PC-9 (cell line): ENCODE measurements at places on chromosomes 16 and 17.

DNA sequence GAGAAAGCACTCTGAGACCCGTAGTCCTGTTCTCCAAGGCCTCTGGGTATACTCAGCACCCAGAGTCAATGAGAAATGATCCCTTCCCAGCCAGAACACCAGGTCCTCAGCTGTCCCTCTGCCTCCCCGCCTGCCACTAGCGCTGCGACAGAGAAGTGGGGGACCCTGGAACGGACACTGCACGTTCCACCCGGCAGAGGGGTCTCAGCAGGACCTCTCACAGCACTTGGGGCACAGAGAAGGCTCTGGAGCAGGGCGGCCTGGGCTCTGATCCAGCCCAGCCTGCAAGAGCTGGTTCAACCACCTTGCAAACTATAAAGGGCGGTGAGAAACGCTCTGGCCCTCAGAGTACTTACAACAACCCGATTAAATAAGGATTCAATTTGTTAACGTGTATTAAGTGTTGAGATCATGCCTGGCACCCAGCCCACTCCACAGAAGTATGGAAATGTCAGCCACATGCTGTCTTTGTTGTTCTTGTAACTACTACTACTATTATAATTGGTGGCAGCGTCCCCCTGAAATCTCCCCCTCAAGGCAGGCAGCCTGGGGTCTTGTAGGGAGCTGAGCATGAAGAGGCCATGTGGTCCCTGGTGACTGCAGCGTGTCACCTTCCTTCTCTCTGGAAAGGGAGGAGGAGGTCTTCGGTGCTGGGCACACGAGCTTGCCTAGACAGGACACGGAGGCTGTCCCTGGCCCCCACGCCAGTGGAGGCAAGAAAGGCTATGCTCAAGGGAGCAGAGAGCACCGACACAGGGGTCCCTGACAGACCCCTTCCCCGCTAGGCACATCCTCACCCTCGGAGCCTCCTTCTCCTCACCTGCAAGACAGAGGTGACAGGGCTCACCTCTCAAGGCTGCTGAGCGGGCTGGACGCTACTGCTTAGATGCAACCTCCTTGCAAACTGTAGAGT, 2.4 kb downstream of the OSGIN1 start:
- H3K4me3 ChIP-seq: no peak overlapping the region; the same call in 1 of the 2 replicates
- peaks cover 22% of the 10 kb centered on the region for H3K4me1 ChIP-seq
- no peak overlapping the region for H3K27ac ChIP-seq
- 0 out of 2 replicates have a peak, but pooled peaks cover 6% of the 10 kb centered on the region for H3K36me3 ChIP-seq

DNA sequence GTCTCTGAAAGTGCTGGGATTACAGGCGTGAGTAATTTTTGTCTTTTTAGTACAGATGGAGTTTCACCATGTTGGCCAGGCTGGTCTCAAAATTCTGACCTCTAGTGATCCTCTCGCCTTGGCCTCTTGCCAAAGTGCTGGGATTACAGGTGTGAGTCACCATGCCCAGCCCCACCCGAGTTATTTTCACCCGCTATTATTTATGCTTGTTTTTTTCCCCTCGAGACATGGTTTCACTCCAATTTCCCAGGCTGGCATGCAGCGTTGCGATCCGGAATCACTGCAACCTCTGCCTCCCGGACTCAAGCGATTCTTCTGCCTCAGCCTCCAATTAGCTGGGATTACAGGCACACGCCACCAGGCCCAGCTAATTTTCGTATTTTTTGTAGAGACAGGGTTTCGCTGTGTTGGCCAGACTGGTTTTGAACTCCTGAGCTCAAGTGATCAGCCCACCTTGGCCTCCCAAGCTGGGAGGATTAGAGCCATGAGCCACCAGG, 9.2 kb downstream of the RPL23 start:
- no peaks in the 10 kb centered on the region for H3K27me3 ChIP-seq
- DNase-seq: peak; percentile 68
- H3K4me1 ChIP-seq: peaks cover 18% of the 10 kb centered on the region
- H3K27ac ChIP-seq: peak overlapping the region; percentile 78

DNA sequence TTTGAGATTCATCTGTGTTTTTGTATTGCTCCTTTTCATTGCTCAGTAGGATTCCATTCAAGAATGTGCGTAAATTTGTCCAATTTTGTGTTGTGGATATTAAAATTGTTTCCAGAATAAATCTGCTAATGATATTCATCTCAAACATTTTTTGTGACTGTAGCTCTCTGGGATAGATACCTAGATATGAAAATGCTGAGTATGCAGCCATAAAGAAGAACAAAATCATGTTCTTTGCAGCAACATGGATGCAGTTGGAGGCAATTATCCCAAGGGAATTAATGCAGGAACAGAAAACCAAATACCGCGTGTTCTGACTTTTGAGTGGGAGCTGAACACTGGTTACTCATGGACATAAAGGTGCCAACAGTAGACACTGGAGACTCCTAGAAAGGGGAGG, 40.2 kb upstream of the ATF7IP2 start:
- no peak overlapping the region for H3K27ac ChIP-seq
- DNase-seq: no peak
- H3K36me3 ChIP-seq: no peaks in the 10 kb centered on the region
- peaks cover 19% of the 10 kb centered on the region for H3K27me3 ChIP-seq
- no peak overlapping the region for H3K4me3 ChIP-seq

GRCh38 chr16:26344976-26345375, 653.2 kb downstream of the HS3ST4 start:
- H3K36me3 ChIP-seq: no peaks in the 10 kb centered on the region
- H3K4me3 ChIP-seq: no peak overlapping the region
- peaks cover 9% of the 10 kb centered on the region; the same call in 1 of the 2 replicates for H3K27me3 ChIP-seq
- no peaks in the 10 kb centered on the region for H3K4me1 ChIP-seq

DNA sequence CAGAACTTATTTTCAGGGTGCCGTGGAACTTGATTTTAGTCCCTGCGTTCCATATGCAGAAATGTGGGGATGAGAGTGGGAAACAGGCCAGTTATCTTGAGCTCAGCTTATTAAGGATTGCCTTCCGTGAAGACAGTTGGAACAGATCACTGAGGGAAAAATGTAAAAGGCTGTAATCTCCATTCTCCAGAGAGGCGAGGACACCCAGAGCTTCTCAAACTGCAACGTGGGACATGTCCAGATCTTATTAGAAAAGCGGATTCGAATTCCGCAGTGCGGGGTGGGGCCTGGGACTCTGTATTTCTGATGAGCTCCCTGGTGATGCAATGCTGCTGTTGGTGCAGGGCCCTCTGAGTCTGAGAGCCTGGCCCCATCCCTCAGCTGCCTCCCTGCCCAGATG, 185.6 kb upstream of the CIBAR2 start:
- H3K36me3 ChIP-seq: no peaks in the 10 kb centered on the region
- DNase-seq: no peak
- H3K4me3 ChIP-seq: no peak overlapping the region
- H3K27me3 ChIP-seq: no peaks in the 10 kb centered on the region

- H3K36me3 ChIP-seq: peaks cover 10% of the 10 kb centered on the region; the same call in 1 of the 2 replicates
- no peak overlapping the region for H3K27ac ChIP-seq
- H3K4me1 ChIP-seq: peaks cover 4% of the 10 kb centered on the region; the same call in 1 of the 2 replicates
These were observed 1.0 kb upstream of the TTYH2 start for GRCh38 chr17:74212209-74212912.

GRCh38 chr17:33519692-33520091, 226.6 kb upstream of the ASIC2 start:
- no peaks in the 10 kb centered on the region for H3K36me3 ChIP-seq
- H3K4me1 ChIP-seq: no peaks in the 10 kb centered on the region
- H3K4me3 ChIP-seq: no peak overlapping the region
- peaks cover 77% of the 10 kb centered on the region for H3K27me3 ChIP-seq
- no peak for DNase-seq
- no peak overlapping the region for H3K27ac ChIP-seq

DNA sequence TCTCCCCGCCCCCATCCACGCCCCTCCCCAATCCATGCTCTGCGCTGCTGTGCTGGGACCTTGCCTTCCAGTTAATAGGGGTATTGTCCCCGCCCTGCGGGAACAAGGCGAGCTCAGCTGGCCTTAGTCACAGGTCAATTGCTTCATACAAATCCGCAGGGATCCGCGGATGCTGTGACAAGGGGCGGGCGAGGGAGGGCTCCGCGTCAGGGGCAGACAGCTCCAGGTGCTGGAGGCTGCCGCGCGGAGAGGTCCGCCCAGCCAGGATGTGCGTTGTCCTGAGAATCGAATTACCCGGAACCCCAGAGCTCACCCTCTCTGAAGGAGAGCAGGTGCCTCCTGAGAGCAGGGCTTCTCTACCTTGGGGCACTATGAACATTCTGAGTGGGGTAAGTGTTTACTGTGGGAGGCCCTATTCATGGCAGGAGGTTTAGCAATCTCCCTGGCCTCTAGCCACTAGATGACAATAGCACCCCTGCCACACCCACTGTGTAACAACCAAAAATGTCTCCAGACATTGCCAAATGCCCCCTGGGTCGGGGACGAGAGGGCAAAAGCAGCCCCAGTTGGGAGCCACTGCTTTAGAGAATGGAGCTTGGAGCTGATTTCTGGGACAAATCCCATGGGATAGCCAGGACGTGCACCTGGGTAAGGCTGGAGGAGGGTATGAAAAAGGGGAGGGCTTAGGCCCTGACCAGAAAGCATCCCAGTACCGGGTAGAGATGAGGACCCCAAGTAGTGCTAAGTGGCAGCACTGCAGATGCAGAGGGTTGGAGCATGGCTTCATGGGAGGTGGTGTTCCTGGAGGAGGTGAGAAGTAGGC, 138.2 kb downstream of the CYLD start:
- H3K36me3 ChIP-seq: no peaks in the 10 kb centered on the region
- H3K4me1 ChIP-seq: no peaks in the 10 kb centered on the region
- no peak overlapping the region for H3K27ac ChIP-seq
- H3K4me3 ChIP-seq: no peak overlapping the region

- no peak overlapping the region for H3K27ac ChIP-seq
- H3K4me1 ChIP-seq: peaks cover 4% of the 10 kb centered on the region
- no peaks in the 10 kb centered on the region for H3K27me3 ChIP-seq
- DNase-seq: no peak
- no peaks in the 10 kb centered on the region for H3K36me3 ChIP-seq
These were observed 701 bp upstream of the DPEP2 start for GRCh38 chr16:67999985-68000384.

DNA sequence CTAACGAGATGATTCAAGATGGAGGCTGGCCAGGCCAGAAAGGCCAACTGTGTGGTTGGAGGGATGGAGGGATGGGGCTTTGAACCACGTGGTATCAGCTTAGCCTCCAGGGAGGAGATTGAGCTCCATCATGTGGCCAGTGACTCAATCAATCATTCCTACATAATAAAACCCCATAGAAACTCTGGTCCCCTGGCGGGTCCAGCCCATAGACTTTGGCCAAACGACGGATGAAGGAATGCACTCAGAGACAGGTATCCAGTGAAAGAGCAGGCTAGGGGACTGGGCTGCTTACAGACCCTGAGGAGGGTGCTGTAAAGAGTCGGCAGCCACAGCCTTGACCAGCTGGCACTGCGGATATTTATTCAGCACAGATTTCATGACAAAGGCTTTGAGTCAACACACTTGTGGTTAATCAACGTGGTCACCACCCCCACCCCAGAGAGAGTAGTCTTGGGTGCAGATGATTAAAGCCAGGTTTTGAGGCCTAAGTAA, 308.7 kb upstream of the TNRC6C start:
- no peaks in the 10 kb centered on the region for H3K4me1 ChIP-seq
- H3K36me3 ChIP-seq: no peaks in the 10 kb centered on the region
- no peak for DNase-seq
- no peak overlapping the region for H3K27ac ChIP-seq

DNA sequence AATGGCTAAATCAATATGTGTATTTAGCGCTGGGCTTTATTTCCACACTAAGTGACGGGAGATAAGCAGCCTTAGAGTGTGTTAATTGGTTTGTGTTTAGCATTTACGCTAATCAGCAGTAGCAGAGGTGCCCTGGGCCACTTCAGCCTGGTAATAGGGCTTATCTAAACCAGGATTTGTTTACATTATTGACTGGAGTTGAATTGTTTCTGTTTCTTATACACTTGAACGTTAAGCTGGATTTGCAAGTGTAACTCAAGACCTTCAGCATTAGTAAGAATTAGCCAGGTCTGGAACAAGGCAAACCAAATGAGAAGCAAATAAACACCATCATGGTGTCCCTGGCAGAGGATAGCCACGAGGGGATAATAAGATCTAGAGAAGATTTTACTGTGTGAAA, 313.6 kb downstream of the HS3ST4 start:
- H3K4me3 ChIP-seq: no peak overlapping the region
- H3K4me1 ChIP-seq: no peaks in the 10 kb centered on the region
- no peak for DNase-seq
- no peaks in the 10 kb centered on the region for H3K36me3 ChIP-seq

DNA sequence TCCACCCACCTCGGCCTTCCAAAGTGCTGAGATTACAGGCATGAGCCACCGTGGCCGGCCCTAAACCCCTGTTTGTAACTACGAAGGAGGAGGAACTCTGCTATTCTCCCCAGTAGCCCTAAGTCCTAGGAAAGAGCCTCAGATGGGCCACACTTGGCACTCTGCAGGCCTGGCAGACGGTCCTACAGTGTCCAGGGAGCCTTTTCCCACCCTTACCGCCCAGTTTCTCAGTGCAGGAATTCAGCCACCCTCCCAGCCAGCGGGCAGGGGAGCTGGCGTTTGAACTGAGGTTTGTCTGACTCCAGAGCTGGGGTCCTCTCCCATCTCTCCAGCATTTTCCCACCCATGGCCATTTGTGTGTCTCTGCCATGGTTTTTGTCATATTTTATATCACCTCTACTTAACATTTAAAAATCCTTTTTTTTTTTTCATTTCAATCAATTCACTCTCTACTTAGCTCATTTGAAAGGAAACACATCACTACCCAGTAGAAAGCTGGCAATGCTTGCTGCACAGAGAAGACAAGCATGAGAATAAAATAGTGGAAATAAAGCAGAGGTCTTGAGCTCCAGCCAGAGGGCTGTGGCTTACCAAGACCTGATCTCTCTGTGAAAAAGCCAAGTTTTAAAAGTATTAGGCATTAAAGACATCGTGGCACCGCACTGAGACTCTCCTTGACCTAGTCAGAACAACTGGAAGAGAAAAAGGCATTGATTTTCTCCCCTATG, 34.9 kb downstream of the BCO1 start:
- peaks cover 27% of the 10 kb centered on the region for H3K4me1 ChIP-seq
- no peak for DNase-seq
- H3K27ac ChIP-seq: no peak overlapping the region

DNA sequence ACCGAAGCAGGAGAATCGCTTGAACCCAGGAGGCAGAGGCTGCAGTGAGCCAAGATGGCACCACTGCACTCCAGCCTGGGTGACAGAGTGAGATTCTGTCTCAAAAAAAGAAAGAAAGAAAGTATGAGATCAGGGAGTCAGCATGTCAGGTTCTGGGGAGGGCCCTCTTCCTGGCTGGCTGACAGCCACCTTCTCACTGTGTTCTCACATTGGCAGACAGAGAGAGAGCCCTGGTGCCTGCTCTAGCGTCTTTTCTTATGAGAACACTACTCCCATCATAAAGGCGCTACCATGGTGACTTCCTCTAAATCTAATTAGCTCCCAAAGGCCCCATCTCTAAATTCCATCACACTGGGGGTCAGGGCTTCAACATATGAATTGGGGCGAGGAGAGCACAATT, 27.6 kb upstream of the RBBP6 start:
- H3K36me3 ChIP-seq: no peaks in the 10 kb centered on the region
- H3K27ac ChIP-seq: no peak overlapping the region
- DNase-seq: no peak

- DNase-seq: no peak
- no peak overlapping the region for H3K4me3 ChIP-seq
- no peaks in the 10 kb centered on the region for H3K36me3 ChIP-seq
These were observed 91.7 kb downstream of the RPGRIP1L start for GRCh38 chr16:53612003-53612402.

- H3K27ac ChIP-seq: no peak overlapping the region
- no peak overlapping the region for H3K4me3 ChIP-seq
- peaks cover 39% of the 10 kb centered on the region for H3K27me3 ChIP-seq
- DNase-seq: no peak
These were observed 19.5 kb upstream of the ITGAX start for GRCh38 chr16:31335431-31335830.

GRCh38 chr16:85123891-85124635, 11.8 kb upstream of the CIBAR2 start:
- DNase-seq: peak; percentile 48
- H3K27me3 ChIP-seq: no peaks in the 10 kb centered on the region
- no peaks in the 10 kb centered on the region for H3K36me3 ChIP-seq
- no peak overlapping the region; the same call in 1 of the 2 replicates for H3K4me3 ChIP-seq
